Stimulated activated CD4-positive, alpha-beta T cell treated with anti-CD3 and anti-CD28 coated beads, Interleukin-2, amount 100 ng/mL, for 24 hours (primary cell): ENCODE measurements at places on chromosomes 5 and 9.
A peak's percentile ranks its signal among the peaks of the same experiment; 100 is the strongest.

DNA sequence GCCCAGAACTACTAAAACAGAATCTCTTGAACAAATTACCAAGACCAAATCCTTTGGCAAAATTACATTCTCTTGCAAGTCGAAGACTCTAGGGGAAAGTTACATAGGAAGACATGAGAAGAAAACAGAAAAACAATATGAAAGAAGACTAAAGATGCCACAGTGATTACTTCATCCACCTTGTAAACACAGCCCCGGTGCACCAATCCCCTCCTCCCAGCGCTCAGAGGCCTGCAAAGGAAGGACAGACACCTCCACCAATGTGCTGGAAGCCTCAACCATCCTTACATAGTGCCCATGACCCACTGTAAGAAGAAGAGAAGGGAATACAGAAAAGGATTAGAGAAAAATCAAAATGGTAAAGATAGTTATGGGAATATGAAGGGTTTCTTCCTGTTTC, 218.5 kb downstream of the SPOCK1 start:
- DNase-seq = no peak

GRCh38 chr5:61599370-61600122, 267.5 kb downstream of the ZSWIM6 start:
- no peak for DNase-seq

DNA sequence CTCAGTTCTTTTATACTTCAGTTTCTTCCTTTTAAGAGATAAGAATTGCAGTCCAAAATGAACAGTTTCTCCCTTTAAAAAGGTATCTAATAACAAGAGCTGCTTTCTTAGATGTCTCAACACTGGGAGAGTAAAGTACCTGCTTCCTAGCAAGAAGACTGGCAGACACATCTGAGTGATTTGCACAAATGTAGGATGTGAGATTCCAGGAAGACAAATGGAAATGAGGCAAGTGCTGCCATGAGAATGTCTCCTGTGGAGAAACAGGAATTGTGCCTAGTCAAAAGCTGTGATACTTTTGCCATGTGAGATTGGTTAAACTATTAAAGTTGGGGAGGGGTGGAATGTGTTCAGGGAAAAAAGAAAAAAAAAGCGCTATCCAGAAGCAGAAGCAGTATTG, 159.1 kb downstream of the HTR1A start:
- DNase-seq = no peak

DNA sequence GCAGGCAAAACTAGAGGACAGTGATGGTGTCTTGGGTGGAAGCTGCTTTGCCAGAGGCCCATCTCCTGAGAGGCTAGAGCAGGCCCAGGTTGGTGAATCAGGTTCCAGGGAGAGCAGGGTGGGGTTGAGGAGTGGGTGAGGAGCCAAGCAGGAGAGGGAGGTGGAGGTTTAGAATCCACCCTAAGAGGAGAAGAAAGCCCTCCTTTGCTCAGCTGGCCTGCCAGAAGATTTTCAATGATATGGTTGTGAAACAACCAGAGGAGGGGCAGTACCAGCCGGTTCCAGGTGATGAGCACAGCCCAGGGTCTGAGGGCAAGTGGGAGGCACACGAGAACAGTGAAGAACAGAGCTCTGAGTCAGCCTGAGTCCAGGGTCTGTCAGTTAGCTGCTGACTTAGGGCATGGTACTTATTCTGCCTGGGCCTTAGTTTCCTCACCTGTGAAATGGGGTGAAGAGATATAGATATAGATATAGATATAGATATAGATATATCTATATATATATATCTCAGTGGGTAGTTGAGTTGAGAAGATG, 17.8 kb downstream of the PPARGC1B start:
- DNase-seq = no peak

GRCh38 chr9:109771087-109771486, 8.9 kb upstream of the PALM2AKAP2 start:
- DNase-seq = no peak

GRCh38 chr5:1058988-1059883, 50.6 kb downstream of the NKD2 start:
- no peak for DNase-seq

GRCh38 chr5:106755789-106756188, 914.9 kb downstream of the EFNA5 start:
- DNase-seq = no peak

GRCh38 chr5:91390268-91390667, 7.2 kb upstream of the ARRDC3 start:
- peak; percentile 8 for DNase-seq

GRCh38 chr9:5388026-5388819, 48.5 kb upstream of the RLN1 start:
- no peak for DNase-seq

- no peak for DNase-seq
These were observed at the start of gene LHX3 for GRCh38 chr9:136204838-136205706. LHX3 (minus strand) TSS chr9:136205128; CDS start chr9:136205012, 116 bp downstream.

GRCh38 chr5:112763165-112763564, 25.5 kb downstream of the APC start:
- no peak for DNase-seq

- peak; percentile 2 for DNase-seq
These were observed 158.2 kb downstream of the MACROH2A1 start for GRCh38 chr5:135240781-135241360.

- no peak for DNase-seq
These were observed 168.1 kb upstream of the POC5 start for GRCh38 chr5:75885321-75885720.

DNA sequence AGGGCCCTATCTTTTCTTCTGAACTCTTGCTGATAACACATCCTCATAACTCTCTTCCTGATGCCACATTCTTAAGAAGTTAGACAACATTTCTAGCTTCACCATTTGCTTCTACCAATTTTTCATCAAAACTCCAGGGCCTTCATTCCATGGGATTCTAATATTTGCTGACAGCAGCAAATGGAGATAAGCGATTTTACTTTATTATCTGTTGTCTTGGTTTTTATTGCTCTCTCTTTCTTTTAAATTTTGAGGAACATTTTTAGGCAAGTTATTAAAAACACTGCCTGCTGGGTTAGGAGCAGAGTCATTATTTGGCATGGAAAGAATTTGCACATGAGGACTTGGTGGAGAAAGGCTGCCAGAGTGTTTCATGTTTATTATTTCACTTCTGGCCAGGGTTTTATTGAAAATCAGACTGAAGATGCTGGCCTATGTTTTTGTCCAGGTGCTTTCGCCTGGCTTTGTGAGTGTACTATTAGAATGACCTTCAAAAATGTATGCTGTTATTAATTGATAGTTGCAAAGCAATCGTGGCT, 27.7 kb downstream of the NSG2 start:
- DNase-seq = no peak

- no peak for DNase-seq
These were observed 346.1 kb upstream of the PTGER4 start for GRCh38 chr5:40333459-40334241.

GRCh38 chr5:93123127-93123526, 457.9 kb downstream of the NR2F1-AS1 start:
- DNase-seq = no peak

DNA sequence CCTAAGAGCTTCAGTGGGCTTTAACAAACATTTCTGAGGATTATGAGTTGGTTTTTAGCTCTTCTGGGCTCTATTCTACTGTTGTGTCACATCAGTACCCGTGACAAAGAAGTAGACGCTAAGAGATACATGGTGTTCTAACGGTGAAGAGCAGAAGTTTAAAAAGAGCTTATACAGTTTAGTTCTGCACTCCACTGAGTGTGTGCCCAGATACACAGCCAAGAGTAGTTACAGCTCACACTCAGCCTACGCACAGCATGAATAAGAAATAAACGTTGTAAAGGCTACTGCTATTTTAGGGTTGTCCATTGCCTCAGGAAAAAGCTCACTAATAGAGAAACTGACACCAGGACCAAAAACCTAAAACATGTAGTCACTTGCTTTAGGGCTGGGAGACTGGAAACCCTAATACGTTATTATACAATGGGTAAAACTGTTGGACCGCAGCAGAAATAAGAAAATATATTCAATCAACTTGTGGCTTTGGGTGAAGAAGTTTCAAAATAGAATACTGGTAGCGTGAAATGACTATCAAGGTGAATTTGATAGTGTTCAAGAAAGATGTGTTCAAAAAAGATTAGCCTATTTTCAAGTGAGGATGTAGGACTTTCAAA, 34.7 kb downstream of the PSIP1 start:
- no peak for DNase-seq

GRCh38 chr9:86368871-86369521, 14.8 kb upstream of the TUT7 start:
- DNase-seq = no peak

GRCh38 chr9:121718084-121718483, 66.7 kb downstream of the DAB2IP start:
- DNase-seq = no peak

- no peak for DNase-seq
These were observed 3.7 kb upstream of the SURF6 start for GRCh38 chr9:133339641-133340040.

GRCh38 chr5:135823881-135824280, 10.6 kb upstream of the SLC25A48 start:
- no peak for DNase-seq

DNA sequence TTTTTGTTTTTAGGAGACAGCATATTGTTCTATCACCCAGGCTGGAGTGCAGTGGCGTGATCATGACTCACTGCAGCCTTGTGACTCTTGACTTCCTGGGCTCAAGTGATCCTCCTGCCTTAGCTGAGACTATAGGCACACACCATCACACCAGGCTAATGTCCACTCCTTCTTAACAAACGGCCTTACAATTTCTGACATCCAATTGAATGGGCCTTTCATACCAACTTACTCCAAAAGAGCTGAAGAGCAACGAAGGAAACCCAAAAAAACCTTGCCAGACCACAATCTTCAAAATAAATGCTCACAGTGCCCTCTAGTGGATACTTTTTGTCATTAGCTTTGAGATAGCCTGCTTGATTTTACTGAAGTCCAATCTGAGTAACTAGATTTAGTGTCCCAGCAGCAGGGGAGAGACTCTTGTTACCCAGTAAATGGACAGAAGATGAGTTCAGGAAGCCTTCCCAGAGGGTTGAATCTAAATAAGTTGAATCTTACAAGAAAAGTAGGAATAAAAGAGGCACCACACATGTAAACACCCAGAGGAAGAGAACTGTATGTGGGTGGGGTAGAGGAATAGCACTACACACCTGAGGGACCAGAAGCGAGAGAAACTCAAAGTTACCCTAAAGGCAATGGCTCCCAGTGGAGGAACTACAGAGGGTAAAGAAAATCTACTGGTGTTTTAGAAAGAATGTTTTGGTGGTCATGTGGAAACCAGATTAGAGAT, 9.3 kb downstream of the ZNF622 start:
- DNase-seq = no peak

DNA sequence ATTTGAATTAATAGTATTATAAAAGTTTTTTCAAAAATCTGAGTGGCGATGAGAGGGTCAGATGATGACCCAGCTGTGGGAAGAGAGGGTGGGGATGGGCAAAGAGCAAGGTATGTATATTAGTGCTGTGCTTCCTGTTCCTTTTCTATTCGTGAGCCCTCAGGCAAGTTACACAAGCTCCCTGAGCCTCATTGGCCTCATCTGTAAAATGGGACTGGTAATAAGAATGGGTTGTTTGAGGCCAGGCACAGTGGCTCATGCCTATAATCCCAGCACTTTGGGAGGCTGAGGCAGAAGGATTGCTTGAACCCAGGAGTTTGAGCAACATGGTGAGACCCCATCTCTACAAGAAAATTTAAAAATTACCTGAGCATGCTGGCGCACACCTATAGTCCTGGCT, 24.0 kb upstream of the MLANA start:
- DNase-seq = no peak
